ENCODE measurements at places on chromosomes 13 and 19.
A peak's percentile ranks its signal among the peaks of the same experiment; 100 is the strongest.

GRCh38 chr19:8210421-8211101 is 1.4 kb downstream of the CERS4 start:
- no peak for DNase-seq

- no peak for DNase-seq
Observed at GRCh38 chr19:38373907-38374331, 452 bp upstream of the PSMD8 start.

GRCh38 chr13:113857531-113858195 is 6.2 kb downstream of the GAS6 start:
- no peak for DNase-seq

GRCh38 chr13:81929988-81930387 is 1589.1 kb upstream of the SPRY2 start:
- no peak for DNase-seq

- DNase-seq = peak; percentile 71
Observed at GRCh38 chr19:46714444-46715106, 2.3 kb downstream of the PRKD2 start.

- no peak for DNase-seq
Observed at GRCh38 chr19:16115301-16116039, 3.8 kb downstream of the RAB8A start.

GRCh38 chr13:45316338-45316737 is 24.6 kb downstream of the TPT1 start:
- DNase-seq = no peak

- peak; percentile 44 for DNase-seq
Observed at GRCh38 chr19:14059093-14059480, 2.8 kb downstream of the PALM3 start.

- DNase-seq = no peak
Observed at GRCh38 chr13:110714797-110715394, 1.4 kb downstream of the ING1 start.

DNA sequence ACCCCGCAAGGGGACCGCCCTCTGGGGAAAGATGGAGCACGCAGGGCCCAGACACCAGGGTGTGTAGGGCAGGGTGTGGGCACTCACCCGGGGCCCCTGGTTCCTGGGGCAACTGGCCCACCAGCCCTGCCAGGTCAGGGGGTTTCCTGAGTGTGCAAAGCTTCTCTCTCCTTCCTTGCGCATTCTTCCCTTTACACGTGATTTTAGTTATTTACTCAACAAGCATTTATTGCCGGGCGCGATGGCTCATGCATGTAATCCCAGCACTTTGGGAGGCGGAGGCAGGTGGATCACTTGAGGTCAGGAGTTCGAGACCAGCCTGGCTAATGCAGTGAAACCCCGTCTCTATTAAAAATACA is 20.4 kb downstream of the PRR36 start:
- DNase-seq = no peak

DNA sequence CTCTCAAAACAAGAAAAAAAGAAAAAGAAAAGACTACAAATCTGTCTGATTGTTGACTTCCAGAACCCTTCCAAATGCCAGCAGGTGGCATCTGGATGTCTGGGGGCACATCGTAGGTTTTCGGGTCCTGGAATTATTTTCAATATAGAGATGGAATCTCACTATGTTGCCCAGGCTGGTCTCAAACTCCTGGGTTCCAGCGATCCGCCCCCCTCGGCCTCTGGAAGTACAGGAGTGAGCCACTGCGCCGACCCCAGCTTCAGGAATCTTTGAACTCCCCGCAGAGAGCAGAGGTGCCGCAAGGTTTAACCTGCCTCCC is 567 bp upstream of the B3GNT3 start:
- no peak for DNase-seq

DNA sequence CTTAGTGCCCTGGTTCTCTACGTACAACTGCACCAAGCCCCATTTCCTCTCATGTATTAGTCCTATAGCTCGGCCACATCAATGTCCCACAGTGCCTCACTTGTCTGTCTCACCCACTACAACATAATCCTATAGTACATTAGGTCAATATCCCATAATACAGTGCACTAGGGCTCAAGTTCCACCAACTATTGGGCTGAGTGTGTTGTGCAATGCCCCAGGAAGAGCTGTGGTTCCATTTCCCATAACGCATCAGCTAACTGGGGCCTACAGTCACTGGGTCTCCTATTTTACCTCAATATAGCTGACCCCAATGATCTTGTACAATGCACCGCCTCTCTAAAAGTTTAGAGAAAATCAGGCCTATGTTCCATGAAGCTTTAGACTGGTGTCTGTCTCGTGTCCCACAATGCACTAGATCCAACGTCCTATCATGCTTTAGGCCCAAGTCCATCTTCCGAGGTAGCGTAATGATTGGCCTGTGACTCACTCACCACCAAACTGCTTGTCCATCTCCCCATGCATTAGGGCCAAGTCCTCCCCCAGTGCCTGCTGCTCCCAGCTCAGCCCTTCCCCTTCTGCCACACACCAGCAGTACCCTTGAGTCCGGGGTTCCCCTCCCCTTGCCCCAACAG is 21.8 kb downstream of the TSKS start:
- no peak for DNase-seq

DNA sequence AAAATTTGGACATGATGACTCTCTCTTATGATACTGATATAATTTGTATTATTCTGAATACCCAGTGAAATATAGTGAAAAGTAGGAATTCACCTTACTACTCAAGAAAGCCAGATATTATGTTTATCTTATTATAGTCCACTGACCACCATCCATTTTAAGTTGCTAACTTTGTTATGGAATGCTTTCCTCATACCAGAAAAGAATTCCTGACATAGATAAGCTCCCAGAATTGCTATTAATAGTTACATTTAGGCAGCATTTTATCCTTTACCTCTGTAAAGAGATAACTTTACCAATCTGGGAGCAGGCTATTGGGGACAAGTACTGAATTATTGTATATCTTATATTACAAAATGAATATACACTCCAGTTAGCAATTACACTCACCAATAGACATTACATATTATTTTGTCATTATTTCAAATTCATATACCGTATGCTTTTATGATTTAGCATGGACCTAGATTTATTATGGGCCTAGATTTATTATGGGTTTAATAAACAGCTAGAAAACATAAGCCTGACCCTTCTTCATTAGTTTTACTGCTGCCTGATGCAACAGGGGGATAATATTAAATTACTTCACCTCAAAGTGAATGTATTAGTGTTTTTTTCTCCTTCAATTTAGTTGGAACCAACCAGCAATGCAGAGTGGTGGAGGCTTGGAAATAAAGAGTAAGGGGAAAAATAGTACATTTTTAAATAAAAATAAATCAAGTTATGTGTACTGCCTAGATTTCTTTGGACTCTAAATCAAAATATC is 1886.1 kb downstream of the PCDH9 start:
- DNase-seq = no peak

DNA sequence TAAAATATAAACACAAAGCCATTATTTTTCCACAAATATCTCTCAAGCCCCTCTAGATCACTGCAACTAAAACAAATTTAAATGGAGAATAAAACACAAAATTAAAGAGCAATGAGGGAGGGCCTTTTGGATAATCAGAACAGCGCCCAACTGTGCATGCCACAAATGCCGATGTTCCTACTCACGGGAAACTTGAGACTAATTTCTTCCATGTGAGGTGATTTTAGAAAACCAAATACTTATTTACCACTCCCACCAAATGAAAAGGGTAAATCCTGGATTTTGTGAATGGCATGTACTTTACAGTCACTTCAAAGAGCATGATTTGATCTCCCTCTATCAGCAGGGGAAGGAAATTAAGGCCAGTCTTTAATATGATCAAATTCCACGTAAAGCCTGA is 74.8 kb downstream of the SLC7A1 start:
- DNase-seq = no peak

GRCh38 chr19:41217741-41218140 is 1.3 kb upstream of the AXL start:
- no peak for DNase-seq

DNA sequence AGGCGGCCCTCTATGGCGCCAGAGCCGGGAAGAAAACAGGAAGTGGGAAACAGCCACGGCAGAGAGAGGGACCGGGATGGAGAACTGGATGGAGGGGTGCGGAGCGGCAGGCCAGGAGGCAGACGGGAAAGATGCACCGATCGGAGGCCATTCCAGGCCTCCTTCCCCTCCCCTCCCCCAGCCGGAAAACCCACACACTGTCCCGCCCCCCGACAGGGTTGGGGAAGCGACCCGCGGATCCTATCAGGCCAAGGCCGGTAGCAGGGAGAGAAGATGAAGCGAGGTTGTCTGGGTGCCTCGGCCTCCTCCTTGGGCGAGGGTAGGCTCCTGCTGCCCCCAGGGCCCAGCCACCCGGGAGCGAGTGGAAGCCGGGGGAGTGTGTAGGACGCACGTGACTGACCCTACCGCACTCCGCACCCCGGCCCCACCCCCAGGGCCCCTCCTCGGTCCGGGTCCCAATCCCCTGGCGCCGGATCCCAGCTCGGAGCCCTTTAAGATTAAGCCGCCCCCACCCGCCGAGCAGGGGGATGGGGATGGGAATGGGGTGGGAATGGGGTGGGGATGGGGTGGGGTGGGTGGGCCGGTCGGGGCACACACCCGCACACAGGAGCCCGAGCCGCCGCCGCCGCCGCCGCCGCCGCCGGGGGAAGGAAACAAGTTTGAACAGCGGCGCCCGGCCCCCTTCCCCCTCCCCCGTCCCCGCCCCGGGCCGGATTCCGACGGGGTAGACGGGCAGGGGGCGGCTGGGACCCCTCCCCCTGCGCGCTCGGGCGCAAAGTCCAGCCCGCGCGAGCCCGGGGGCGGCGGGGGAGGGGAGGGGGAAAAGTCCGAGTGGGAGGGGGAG is 1.5 kb downstream of the ERF start:
- DNase-seq = peak; percentile 57

GRCh38 chr19:38850976-38851621 is 1.3 kb upstream of the HNRNPL start:
- DNase-seq = peak; percentile 51

GRCh38 chr13:19817510-19818158 is 34.9 kb upstream of the PSPC1 start:
- no peak for DNase-seq

DNA sequence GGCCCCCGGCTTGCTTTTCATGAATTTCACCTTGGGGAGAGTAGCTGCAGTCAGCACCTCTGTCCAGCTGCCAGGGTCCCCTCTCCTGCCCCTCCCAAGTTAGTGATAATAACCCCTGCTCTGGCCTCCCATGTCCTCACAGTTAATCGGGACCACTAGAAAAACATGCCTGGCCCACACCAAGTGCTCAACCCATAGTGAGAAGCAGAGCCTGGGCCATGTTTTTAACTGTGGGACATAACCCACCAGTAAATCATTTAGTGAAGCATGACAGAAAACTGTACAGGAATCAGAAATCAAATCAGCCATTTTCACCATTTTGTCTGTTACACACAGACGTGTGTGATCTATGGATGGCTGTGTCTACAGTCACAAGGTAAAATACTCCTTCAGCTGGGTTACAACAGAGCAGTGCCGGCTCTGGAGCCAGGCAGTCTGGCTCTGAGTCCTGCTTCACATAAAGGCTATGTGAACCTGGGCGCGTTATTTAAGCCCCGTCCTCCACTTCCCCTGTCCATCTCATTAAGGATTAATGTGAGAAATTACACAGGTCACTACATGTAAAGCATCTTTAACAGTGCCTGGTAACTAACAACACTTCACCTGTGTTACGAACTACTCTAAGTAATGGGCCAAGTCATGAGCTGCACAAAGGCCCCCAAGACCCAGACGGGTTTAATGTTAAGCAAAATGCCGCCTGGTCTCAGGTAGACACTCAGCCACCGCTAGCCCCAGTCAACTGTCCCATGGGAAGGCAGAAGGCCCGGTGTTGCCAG is 7.6 kb upstream of the ECH1 start:
- DNase-seq = no peak

GRCh38 chr13:113736258-113736731 is 22.7 kb upstream of the TMEM255B start:
- DNase-seq = no peak

GRCh38 chr19:1407528-1408299 is at the start of gene DAZAP1:
Gene DAZAP1 (plus strand): TSS chr19:1407586. CDS start chr19:1407774, 188 bp downstream.
- DNase-seq = peak; percentile 26
